ENCODE measurements at places on chromosomes 12 and 14.

DNA sequence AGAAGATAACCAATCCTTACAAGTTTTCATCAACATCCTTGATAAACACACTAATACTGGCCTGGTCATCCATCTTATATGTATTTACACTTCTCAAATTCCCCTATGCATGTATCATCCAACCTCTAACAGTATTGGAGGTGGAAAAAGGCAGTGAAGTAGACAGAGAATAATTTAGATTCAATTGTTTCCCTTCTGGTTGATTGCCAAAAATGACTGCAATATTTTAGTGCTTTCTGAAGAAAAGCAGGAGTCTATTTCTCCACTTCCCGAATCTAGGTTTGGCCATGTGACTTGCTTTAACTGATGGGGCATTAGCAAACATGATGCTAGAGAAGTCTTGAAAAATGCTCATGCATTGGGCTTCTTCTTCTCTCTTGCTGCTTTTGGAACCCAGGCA is 78.3 kb upstream of the METAP2 start:
- no peak for DNase-seq

DNA sequence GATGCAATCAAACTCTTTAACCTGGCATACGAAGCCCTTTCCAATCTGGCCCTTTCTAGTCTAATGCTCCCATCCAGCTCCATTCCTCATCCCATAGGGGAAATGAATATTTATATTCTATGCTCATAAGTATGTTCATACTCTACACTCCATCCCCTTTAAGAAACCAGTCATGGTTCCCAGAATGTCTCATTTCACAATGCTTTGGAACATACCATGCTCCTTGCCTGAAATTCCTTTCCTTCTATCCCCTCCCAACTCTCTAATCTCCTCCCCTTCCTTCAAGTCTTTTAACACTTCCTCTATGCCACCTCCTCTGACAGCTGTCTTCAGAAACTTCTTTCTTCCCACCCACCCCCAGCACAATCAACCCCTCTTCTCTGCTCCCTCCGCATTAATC is 207.0 kb upstream of the CAND1 start:
- DNase-seq: no peak

- DNase-seq: no peak
Measured at GRCh38 chr14:84988357-84988756, 541.6 kb upstream of the FLRT2 start.

GRCh38 chr12:100671396-100672074 is 98.1 kb downstream of the GAS2L3 start:
- DNase-seq: no peak

DNA sequence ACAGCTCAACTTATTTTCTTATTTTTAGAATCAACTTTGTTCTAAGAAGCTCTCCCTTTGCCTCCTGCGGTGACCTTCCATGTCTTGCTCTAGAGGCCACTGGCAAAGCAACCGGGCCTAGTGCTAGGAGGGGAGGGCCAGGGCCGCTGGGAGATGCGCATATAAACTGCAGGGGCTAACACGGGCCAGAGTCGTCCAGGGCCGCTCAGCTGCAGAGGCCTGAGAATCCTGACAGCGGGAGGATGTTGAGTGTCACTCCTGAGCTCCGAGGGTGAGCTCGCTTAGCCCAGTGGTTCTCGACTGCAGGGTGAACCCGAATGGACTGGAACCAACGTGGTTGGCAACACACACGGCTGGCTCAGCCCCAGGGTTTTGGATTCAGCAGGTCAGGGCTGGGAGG is 6.5 kb upstream of the PIWIL1 start:
- no peak for DNase-seq

All from NCI-H2081 treated with DMSO at 0.1 percent for 48 hours (cell line).